ENCODE measurements at places on chromosomes 7 and 10.

DNA sequence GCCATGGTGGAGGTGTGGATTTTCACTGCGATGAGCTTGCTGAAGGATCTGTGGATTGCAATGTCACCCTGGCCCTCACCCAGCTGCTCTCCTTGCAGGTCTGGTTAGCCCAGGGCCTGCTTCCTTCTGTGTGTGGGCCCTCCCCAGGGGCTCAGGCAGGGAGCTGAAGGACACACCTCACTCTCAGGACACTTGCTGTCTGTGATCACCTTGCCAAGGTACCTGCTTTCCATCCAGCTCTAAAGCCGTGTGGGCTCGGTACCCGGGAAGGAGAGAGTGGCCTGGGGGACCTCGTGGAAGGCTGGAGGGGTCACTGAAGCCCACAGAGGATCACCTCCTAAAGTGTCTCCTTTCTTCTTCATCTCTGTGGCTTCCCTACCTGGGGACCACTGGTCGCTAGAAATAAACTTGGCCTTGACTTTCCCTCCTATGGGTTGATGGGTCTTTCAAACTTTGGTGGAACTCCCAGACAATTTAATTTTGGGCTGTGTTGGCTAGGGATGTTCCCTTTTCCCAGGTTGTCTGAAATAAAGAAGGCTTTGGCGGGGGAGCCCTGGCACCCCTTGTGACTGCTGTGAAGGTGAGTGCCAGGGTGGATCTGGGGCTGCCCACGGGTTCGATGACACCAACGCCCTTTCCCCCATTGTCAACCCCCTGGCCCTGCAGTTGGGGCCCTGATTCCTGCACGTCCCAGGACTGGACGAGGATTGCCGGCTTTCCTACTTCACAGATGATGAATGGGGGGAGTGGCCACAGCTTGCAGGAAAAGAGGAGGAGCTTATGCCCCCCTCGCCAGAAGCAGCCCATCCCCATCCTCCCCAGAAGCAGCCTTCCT lies 331.0 kb downstream of the ADARB2 start:
- DNase-seq, result no peak

GRCh38 chr10:96374985-96375830 lies 16.4 kb upstream of the OPALIN start:
- peak; percentile 79 for DNase-seq

DNA sequence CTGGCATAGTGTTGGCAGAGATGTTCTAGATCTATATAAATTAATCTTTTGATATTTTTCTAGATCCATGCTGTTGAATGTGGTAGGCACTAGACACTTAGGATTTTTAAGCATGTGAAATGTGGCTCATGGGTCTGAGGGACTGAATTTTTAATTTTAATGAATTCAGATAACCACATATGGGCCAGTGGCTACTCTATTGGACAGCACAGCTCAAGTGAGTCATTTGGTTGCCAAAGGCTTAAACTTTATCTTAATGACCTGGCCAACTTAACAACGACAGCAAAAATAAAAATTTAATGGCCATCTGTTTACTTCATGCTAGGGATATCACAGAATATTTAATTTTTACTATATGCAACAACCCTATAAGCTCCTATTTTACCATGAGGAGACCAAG lies 61.4 kb downstream of the CDK14 start:
- DNase-seq, result no peak

DNA sequence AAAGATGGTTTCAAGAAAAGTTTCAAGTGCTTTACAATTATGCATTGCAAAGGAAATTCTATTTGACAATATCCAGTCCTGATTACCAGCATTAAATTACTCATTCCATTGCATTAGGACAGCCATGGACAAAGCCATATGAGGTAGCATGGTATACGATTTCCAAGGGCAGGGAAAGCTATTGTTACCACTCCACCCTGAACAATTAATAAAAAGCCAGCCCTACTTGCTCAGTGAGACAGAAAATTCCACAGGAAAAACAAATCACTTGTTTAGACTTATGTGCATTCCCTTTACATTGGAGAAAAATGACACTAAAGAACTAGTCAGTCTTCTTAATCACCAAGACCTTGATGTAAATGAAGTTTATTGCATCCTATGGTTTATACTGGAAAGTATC lies 5.6 kb downstream of the CD36 start:
- DNase-seq, result no peak

- peak; percentile 25 for DNase-seq
Measured at GRCh38 chr10:31927884-31928548, 615 bp downstream of the ARHGAP12 start.

DNA sequence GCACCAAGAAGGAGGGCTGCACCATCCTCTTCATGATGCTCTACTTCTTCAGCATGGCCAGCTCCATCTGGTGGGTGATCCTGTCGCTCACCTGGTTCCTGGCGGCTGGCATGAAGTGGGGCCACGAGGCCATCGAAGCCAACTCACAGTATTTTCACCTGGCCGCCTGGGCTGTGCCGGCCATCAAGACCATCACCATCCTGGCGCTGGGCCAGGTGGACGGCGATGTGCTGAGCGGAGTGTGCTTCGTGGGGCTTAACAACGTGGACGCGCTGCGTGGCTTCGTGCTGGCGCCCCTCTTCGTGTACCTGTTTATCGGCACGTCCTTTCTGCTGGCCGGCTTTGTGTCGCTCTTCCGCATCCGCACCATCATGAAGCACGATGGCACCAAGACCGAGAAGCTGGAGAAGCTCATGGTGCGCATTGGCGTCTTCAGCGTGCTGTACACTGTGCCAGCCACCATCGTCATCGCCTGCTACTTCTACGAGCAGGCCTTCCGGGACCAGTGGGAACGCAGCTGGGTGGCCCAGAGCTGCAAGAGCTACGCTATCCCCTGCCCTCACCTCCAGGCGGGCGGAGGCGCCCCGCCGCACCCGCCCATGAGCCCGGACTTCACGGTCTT lies 1.9 kb downstream of the FZD1 start:
- DNase-seq, result no peak

- DNase-seq, result no peak
Measured at GRCh38 chr7:135380351-135380750, 129.6 kb downstream of the CNOT4 start.

GRCh38 chr7:107147464-107148393 lies 21.1 kb upstream of the HBP1 start:
- peak; percentile 57 for DNase-seq

DNA sequence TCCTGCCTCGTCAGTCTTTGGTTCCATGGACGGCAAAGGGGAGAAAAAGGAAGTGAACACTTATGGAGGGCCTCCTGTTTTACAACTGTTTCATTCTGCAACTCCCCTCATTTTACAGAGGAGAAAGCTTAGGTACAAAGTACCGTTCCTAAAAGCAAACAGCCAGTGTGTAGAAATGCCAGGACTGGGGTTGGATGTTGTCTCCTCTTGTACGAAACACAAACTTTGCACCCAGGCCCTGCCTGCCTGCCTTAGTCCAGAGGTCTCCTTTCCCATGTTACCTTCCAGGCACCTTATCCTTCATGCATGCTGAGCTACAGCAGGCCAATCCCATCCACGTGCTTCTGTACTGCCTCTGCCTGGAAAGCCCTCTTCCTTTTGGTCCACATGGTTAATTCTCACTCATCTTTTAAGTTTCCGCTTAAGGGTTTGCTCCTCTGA lies 86.0 kb downstream of the ICA1 start:
- DNase-seq, result no peak

DNA sequence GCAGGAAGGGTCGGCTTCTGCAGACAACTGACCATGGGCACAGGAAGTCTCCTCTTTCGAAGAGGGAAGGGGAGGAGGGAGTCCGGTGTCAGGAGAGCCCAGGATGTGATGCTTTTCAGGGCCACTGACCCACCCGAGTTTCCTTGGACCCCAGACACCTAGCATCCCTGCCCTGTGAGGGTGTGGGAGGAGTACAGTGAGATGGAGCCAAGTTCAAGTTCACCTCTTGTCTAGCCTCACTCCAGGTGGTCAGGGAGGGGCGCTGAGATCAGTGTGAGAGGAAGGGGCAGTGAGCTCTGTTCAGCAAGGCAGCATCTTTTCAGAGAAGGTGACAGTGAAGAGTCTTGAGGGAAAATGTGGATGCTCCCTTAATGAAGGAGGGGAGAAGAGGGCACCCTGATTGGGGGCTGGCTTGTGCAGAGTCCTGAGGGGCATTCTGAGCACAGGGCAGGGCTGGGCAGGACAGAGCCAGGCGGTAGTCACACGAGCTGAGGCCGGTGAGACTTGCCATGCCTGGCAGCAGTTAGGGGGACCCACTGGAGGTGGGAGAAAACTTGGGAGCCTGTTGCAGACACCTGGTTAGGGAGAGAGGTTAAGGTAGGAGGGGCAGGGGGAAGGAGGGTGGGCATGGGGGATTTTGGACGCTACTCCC lies 49.7 kb downstream of the ADCY1 start:
- DNase-seq, result no peak

DNA sequence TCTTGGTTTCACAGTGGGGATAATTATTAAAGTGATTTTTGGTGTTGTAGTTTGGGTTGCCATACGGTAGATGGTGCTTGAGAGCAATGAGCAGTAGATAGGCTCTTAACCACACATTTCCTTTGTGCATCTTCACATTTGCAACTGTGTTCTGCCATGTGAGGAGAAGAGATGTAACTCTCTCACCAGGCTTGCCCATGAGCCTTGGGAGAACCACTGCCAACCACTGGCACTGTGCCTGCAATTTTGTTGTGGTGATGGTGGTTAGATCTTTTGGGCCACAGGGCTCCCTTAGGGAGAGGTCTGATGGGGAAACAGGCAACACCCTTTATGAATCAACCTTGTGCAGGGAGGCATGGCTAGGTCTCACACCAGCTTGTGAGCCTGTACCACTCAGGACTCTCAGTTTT lies 204.3 kb downstream of the CCDC7 start:
- no peak for DNase-seq

DNA sequence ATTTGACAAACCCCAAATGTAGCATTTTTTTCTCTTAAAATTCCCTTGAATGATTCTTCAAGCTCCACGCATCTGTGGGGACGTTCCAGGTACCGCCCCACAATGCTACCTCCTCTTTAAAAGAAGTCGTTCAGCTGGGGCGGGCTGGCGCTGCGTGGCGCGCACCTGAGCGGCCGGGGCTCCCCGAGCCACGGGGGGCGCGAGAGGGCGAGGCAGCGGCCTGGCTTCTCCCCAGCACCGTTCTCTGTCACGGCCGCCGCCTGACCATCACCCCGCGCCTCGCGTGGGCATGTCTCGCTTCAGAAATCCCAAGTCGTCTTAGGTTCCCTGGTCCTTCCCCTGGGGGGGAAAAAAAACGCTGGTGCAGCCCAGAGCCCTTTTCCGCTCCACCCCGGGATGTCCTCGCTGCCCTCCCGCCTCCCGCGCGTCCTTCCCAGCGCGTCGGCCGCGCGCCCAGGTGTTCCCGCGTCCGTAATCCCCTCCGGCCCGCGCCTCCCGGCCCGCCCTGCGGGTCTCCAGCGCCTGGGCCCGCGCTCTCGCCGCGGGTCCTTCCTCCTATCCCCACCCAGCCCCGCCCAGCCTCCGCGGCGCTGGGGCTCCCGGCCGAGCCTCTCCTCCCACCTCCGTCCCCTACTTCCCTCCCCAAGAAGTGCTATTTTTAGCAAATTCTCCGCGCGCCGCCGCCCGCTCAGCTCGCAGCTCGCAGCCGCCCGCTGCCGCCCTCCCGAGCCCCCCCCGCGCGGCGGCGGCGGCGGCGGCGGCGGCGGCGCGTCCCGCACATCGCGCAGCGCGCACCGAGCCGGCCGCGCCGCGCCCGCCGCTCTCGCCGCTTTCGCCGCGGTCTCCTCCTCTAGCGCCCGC lies 58.7 kb upstream of the PRPS1L1 start:
- DNase-seq, result peak; percentile 75

Data from NCI-H1417 (cell line).